ENCODE measurements at places on chromosomes 12 and 14. TPM values are rescaled to one million over a fixed set of nuclear protein-coding genes. Genes with fewer than 3 reads are reported as not detected.
A peak's percentile ranks its signal among the peaks of the same experiment; 100 is the strongest.

- H3K4me3 ChIP-seq, result no peak overlapping the region
- no peaks in the 10 kb centered on the region for H3K36me3 ChIP-seq
- H3K27me3 ChIP-seq, result peaks cover 14% of the 10 kb centered on the region
- H3K4me1 ChIP-seq, result no peaks in the 10 kb centered on the region
Measured at GRCh38 chr12:8699714-8700113, 1.9 kb downstream of the RIMKLB start.

Gene BICDL1
- total RNA-seq, result 18.2 TPM

Gene EML1
- 7.4 TPM for total RNA-seq

DNA sequence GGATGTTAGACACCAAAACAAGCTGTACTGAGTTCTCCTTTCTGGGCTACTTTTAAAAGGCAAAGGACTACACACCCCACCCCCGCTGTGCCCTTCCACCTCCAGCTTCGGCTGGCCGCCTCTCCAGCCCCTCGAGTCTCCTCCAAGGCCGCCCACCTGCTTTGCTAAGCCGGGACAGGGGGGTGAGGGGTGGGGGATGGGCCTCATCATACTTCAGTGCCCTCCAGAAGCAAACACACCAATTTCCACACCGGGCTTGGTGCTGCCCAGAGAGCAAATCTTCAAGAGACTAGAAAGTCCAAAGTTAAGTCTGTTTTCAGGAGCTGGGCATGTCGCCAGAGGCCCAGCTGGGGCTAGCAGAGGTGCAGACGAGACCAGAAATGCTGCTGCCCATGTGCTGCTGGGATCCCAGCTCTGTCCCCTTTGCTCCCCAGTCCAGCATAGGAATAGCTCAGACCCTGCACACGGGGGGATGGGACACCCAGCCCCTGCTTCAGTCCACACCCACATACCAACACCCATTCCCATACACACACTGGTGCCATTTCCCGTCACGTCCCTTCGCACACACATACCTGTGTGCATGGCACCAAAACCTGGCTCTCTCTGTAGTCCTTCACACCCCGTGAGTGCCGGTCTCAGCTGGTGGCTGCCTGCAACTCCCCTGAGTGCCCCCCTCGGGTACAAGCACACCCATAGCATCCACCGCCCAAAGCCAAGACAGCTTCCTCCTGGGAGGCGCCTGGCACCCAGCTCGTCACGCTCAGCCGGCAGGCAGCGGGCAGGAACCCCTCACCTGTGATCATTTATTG lies 1.0 kb downstream of the SLC6A12 start:
- H3K4me1 ChIP-seq, result no peaks in the 10 kb centered on the region
- DNase-seq, result no peak
- no peaks in the 10 kb centered on the region for H3K36me3 ChIP-seq
- no peak overlapping the region for H3K27ac ChIP-seq
- H3K4me3 ChIP-seq, result no peak overlapping the region

GRCh38 chr14:20755037-20755436 lies 9.3 kb downstream of the EDDM3A start:
- no peaks in the 10 kb centered on the region for H3K36me3 ChIP-seq
- DNase-seq, result no peak
- H3K27ac ChIP-seq, result no peak overlapping the region
- H3K4me3 ChIP-seq, result no peak overlapping the region
- H3K4me1 ChIP-seq, result no peaks in the 10 kb centered on the region

DNA sequence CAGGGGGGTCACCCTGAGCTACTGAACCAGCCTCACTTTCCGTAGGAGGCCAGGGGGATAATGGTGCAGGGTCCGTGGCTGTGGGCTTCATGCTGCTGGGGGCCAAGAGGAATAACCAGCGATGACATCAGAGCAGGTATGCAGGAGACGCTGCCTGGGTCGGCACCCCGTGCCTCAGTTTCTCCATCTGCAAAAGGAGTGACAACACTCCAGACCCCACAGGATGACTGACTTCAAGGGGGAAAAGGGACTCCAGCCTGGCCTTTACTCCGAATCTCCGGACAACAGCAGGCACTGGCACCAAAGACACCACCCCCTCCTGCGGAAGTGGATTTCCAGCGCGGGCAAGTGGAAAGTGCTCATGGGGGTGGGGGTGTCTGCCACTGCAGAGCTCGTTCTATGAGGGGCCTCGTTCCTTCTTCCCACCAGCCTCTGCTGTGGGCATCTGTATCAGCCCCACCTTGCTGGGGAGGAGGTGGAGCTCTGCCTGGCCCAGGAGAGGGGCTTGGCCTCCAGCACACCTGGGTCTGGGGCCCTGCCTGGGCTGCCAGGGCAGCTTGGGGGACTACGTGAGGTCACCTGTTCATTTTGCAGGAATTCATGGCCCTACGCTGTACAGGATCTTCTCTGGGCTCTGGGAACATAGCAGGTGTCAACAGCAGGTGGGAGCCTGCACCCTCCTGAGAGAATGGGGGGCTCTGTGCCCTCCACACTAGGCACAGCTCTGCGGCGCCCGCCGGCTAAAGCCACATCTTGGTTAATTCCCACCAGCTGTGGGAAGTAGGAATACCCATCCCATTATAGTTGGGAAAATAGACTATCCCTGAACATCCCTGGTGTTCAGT lies 216.6 kb upstream of the C14orf180 start:
- no peak for DNase-seq
- H3K27ac ChIP-seq, result no peak overlapping the region
- H3K36me3 ChIP-seq, result no peaks in the 10 kb centered on the region
- H3K27me3 ChIP-seq, result no peaks in the 10 kb centered on the region

GRCh38 chr12:114858388-114859146 lies 174.6 kb upstream of the TBX3 start:
- H3K36me3 ChIP-seq, result no peaks in the 10 kb centered on the region
- no peak overlapping the region for H3K4me3 ChIP-seq
- peak; percentile 21 for DNase-seq
- no peaks in the 10 kb centered on the region for H3K27me3 ChIP-seq

Gene GLTP
- 26.6 TPM for total RNA-seq

GRCh38 chr12:122064780-122065588 lies 13.6 kb upstream of the MLXIP start:
- peaks cover 11% of the 10 kb centered on the region for H3K36me3 ChIP-seq
- H3K27ac ChIP-seq, result peak overlapping the region; percentile 82
- peak; percentile 63 for DNase-seq
- H3K4me3 ChIP-seq, result peak overlapping the region; percentile 55

Gene SDS
- not detected for total RNA-seq

DNA sequence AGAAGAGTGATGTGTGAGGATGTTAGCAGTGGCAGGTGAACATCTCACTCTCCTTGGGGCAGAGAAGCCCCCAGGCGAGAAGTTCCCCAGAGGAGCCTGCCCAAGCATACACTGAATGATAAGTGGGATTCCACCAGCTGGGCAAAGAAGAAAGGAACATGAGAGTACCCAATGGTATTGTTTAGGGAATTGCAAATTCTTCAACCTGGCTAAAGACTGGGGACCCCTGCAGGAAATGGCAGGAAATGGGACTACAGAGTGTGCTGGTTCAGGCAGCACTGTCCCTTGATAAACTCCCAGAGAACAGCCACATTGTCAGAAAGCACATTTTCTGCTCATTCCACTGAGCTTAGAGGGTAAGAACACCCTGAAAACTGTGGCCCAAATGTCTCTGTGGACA lies 121.3 kb downstream of the RPS29 start:
- no peaks in the 10 kb centered on the region for H3K27me3 ChIP-seq
- H3K36me3 ChIP-seq, result no peaks in the 10 kb centered on the region
- no peaks in the 10 kb centered on the region for H3K4me1 ChIP-seq
- no peak overlapping the region for H3K27ac ChIP-seq
- DNase-seq, result peak; percentile 12
- no peak overlapping the region for H3K4me3 ChIP-seq

Gene KRT72
- total RNA-seq, result 0.17 TPM

GRCh38 chr12:49188201-49188915 lies 522 bp downstream of the TUBA1A start:
- H3K27me3 ChIP-seq, result no peaks in the 10 kb centered on the region
- no peaks in the 10 kb centered on the region for H3K36me3 ChIP-seq
- H3K4me1 ChIP-seq, result peaks cover 22% of the 10 kb centered on the region
- DNase-seq, result peak; percentile 56
- peak overlapping the region; percentile 76 for H3K4me3 ChIP-seq

GRCh38 chr12:105992849-105993740 lies 145.7 kb downstream of the NUAK1 start:
- no peak overlapping the region for H3K27ac ChIP-seq
- H3K36me3 ChIP-seq, result no peaks in the 10 kb centered on the region
- H3K27me3 ChIP-seq, result peaks cover 45% of the 10 kb centered on the region

DNA sequence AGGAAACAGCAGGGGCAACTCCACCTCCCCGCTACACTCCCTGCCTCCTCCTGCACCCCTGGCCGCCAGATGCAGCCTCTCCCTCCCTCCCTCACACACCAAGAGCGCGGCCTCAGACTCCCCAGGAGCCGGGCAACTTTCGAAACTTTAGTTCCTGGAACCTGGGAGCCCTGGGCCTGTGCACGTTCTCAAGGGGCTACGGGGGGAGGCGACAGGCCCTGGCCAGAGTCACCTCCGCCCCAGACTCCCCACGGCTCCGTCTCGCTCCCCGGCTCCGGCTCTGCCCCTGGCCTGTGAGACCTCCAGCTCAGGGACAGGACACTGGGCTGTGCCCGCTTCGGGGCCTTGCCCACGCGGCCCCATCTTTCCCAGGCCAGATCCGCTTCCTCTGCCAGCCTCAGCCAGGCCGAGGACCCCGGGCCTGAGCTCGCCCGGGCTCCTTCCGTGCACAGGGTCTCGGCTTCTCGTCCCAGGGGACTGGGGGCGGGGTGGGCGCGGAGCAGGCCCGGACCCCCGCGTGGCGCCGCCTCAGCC lies 5.5 kb downstream of the AMN start:
- H3K4me3 ChIP-seq, result peak overlapping the region; percentile 47
- peaks cover 22% of the 10 kb centered on the region for H3K4me1 ChIP-seq
- no peaks in the 10 kb centered on the region for H3K27me3 ChIP-seq
- no peaks in the 10 kb centered on the region for H3K36me3 ChIP-seq
- peak overlapping the region; percentile 46 for H3K27ac ChIP-seq

GRCh38 chr14:52443506-52443905 lies 108.8 kb downstream of the TXNDC16 start:
- no peaks in the 10 kb centered on the region for H3K36me3 ChIP-seq
- no peak overlapping the region for H3K27ac ChIP-seq
- no peaks in the 10 kb centered on the region for H3K4me1 ChIP-seq
- H3K27me3 ChIP-seq, result no peaks in the 10 kb centered on the region
- no peak for DNase-seq
